ENCODE measurements at places on chromosomes 1 and 21. TPM values are rescaled to one million over a fixed set of nuclear protein-coding genes. Genes with fewer than 3 reads are reported as not detected.

GRCh38 chr1:32111040-32111623 is 3.3 kb downstream of the KPNA6 start:
- no peak for DNase-seq

GRCh38 chr1:183600136-183600535 is 9.9 kb upstream of the NCF2 start:
- no peak for DNase-seq

- no peak for DNase-seq
These were observed 32.4 kb downstream of the CDK18 start for GRCh38 chr1:205536759-205537361.

DNA sequence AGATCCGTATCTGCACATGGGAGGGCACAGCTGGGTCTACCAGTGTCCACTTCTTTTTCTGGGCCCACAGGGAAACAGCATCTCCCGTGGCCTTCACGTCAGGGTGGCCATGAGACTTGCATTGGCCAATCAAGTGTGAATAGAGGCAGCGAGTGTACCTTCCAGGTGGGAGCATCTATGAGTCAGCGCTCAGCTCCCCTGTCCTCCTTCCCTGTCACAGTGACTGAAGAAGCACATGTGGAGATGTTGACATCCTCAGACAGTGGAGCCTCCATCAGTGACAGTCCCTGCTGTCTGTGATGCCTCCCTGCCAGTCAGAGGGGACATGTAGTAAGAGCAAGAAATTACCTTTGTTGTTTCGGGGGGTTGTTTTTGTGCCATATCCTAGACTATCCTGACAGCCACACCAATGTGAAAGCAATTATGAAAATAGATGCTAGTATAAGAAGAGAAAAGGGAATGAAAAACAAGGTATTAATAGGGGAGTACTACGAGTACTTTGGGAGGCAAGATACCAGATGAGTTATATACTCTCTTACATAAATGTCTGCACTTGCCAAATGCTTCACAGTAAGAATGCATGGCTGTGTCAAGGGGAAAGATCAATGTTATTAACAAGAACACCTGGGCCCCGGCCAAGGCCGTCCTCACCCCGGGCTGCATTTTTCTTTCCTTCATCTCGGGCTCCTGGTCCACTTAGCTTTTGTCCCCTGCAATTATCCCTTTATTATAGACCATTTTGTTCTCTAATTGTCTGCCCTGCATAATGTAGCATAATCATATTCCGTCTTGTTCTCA is 86.0 kb downstream of the MATN1 start:
- no peak for DNase-seq

GRCh38 chr1:27931759-27932158 is 3.0 kb upstream of the SMPDL3B start:
- DNase-seq = no peak

DNA sequence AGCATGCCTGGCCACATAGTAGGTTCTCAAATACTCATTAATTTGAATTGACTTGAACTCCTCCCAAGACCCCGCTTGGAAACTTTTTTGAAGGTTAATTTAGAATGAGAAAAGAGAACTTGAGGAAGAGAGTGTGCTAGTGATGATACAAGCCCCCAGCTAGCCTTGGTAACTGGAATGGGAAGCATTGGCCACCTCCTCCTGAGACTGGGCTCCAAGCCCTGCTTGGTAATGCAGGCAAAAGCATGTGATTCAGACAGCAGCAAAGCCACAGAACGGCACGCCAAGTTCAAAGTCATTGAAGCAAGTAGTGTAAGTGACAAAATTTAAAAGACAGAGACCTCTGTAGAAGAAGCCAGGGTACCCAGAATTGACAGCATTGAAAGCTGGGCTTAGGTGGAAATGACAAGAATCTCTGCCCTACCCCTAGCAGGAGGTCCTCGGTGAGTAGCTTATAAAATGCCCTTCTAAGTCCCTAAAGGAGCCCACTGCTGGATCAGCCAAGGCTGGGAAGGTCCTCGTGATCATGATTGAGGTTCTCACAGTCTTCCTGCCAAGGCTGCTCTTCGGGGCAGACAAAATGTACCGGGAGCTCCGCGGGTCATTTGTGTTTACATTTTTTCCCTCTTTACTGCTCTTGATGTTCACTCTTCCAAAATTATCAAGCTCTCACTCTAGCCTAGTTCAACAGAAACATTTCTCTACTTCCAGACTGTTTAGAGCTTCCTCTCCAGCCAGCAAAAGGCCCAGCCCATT is 99.4 kb downstream of the TSEN15 start:
- DNase-seq = no peak

- DNase-seq = no peak
These were observed 13.1 kb downstream of the CFAP298 start for GRCh38 chr21:32599091-32599490.

- no peak for DNase-seq
These were observed 20.7 kb upstream of the IKBKE start for GRCh38 chr1:206449565-206449964.

DNA sequence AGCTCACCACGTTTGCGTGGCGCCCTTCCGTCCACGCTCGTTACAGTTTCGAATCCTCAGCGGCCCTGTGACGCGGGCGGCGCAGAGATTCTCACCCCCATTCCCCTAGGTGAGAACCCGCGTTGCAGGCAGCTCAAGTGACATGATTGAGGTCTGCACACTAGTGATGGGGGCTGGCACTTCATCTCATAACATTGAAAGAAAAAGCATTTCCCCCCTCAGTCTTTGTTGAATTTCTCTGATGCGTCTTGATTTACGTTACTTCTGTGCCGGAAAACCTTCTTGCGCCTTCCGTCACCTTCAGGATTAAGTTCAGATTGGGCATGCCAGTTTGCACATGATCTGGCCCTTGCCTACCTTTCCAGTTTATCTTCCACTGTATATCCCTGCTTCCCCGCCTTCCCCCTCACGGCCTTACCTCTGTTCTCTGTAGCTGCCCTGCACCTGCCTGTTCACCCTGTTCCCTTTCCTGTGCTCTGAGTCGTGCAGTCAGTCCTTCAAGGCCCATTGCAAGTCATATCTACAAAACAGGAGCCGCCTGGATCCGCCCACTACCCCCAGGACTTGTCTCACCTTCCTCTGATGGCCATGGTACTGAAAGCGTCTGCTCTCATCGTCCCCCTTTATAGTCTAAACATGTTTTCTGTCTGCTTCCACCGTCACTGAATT is 1.1 kb downstream of the CTPS1 start:
- DNase-seq = peak; percentile 78

DNA sequence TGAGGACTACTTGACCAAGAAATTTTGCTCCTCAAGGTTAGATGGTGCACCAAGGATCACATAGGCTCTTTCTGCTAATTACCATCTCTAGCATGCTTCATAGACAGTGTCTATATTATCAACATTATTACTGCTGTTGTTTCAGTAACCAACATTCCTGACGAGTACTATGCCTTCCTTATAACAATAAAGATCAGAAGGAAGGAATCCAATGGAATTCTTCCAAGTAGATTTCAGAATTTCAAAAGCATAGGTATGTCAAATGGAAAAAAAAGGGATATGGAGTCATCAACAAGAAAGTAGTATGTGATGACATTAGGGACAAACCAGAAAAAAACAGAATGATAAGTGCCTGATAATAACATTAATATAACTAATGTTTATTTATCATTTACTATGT is 39.6 kb upstream of the LPGAT1 start:
- no peak for DNase-seq

- peak; percentile 36 for DNase-seq
These were observed 14.6 kb downstream of the SLC35E2B start for GRCh38 chr1:1677718-1678580.

DNA sequence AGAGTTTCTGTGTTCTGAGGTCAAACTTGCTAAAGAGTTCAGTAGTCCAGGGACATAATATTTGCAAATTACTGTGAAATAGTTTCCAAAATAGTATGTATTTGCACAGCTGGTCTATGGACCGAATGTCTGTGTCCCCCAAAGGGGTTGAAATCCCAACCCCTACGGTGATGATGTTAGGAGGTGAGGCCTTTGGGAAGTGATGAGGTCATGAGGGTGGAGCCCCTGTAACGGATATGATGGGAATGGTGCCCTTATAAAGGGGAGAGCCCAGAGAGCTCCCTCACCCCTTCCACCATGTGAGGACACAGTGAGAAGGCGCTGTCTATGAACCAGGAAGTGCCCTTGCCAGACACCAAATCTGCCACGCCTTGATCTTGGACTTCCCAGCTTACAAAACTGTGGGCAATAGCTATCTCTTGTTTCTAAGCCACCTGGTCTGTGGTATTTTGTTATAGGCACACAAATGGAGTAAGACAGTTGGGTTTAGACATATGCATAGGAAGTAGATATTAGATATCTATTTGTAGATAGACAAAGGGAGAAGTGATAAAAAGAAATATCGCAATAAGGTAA is 21.7 kb downstream of the RNF187 start:
- no peak for DNase-seq

DNA sequence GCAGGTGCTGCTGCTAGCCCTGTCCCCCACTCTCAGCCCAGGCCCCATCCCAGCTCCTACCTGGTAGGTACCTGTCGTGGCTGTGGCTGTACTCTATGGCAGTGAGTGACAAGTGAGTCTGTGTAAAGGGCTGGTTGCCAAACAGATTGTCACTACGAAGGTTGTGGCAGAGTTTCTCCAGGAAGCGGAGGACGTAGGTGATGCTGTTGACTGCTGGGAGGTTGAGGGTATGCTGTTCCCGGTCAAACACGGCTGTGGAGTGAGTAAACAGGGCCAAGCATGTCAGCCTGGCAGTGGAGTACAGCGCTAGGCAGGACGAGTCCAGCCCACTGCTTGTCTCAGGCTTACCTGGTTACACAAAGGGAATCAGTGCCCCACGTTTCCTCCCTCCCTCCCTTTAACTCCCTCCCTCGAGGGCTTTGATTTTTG is 24.8 kb upstream of the SLFNL1 start:
- no peak for DNase-seq

- no peak for DNase-seq
These were observed 5.2 kb downstream of the AK2 start for GRCh38 chr1:33031506-33031905.

- no peak for DNase-seq
These were observed 329.0 kb upstream of the ESRRG start for GRCh38 chr1:217052196-217052595.

- no peak for DNase-seq
These were observed 23.8 kb upstream of the AJAP1 start for GRCh38 chr1:4630561-4630960.

DNA sequence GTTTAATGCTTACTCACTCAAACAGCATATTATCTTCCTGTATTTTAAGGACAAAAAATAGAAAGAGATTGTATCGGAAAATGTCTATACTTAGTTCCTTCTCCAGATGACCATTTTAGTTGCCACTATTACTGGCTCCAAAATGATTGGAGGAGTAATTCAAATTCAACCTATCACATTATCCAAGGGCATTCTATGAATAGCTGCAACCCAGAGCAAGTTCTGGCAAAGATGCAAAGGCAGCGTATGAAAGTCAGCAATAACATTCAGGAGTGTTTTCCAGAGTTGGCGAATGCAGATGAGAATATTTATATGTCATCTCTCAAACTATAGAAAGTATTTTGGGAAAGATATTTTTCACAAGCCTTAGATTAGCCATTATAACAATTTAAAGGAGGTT is 389.8 kb upstream of the ADGRL2 start:
- no peak for DNase-seq

GRCh38 chr1:43938892-43939587 is 5.4 kb downstream of the ARTN start:
- no peak for DNase-seq

GRCh38 chr1:228274452-228275178 is 66.8 kb downstream of the OBSCN start:
- no peak for DNase-seq

GRCh38 chr1:94736073-94736472 is 84.1 kb upstream of the SLC44A3 start:
- no peak for DNase-seq

DNA sequence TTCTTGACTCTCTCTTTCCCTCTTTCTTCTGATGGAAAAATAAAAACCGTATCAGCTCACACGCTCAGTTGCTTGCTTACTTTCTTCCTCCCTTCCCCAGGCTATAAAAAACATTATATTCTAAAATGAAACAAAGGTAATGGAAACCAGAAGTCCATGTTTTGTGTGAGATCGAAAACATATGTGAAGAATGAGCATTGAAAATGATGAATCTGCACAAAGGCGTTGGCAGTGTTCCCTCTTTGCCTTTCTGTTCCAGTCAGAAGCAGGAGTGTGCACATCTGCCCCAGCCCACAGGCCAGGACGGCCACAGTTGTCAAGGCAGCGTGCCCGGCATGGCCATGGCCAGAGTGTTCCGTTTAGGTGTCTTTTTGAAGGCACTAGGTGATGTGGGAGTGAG is 185.3 kb upstream of the USP24 start:
- no peak for DNase-seq

DNA sequence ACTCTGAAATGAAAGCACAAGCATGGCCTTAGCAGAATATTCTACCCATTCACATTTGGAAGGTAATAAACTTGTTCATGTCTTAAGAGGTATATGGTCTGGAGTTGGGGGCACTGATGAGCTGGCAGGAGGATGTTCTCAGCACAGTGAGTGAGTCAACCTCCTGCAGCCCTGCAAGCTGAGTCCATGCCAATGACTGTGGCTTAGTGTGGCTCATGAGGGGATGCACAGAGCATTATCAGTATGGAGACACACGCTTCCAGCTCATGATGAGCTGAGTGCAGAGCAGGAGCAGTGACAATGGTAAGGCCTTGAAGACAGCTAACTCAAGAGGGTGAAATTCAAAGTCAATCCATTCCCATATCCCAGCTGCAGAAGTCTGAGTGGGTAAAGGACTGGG is 102.3 kb downstream of the TNFSF18 start:
- DNase-seq = no peak

- peak; percentile 17 for DNase-seq
These were observed 569 bp downstream of the ATF3 start for GRCh38 chr1:212608959-212609700.

DNA sequence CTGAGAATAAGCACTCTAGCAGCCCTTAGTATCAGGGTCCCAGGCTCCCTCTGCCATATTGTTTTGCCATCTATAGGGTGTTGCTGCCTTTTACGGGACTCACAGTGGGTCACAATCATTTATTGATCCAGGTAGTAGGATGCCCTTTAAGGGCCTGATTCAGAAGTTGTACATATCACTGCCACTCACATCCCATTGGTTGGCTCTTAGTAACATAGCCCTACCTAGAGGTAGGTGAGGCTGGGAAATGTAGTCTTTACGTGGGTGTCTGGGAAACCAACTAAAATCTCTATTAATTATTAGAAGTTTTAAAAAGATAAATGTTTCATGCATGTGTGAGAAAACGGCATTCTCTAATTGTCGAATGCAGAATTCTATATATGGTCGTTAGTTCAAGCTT is 78.8 kb upstream of the ATP5PO start:
- no peak for DNase-seq

PRAMEF14 gene
- total RNA-seq = not detected

SLC2A5 gene
- not detected for total RNA-seq

CNIH3 gene
- total RNA-seq = 1.6 TPM

CACHD1 gene
- 0.35 TPM for total RNA-seq

CHRM3 gene
- total RNA-seq = 0.11 TPM

NLRP3 gene
- 1.8 TPM for total RNA-seq

FAM151A gene
- total RNA-seq = not detected

BEND5 gene
- 1.1 TPM for total RNA-seq

UBASH3A gene
- 36.4 TPM for total RNA-seq

VPS26C gene
- total RNA-seq = 59.1 TPM

KLF17 gene
- total RNA-seq = not detected

All from CD8-positive, alpha-beta memory T cell (primary cell).